ENCODE measurements at places on chromosomes 16 and 17.

DNA sequence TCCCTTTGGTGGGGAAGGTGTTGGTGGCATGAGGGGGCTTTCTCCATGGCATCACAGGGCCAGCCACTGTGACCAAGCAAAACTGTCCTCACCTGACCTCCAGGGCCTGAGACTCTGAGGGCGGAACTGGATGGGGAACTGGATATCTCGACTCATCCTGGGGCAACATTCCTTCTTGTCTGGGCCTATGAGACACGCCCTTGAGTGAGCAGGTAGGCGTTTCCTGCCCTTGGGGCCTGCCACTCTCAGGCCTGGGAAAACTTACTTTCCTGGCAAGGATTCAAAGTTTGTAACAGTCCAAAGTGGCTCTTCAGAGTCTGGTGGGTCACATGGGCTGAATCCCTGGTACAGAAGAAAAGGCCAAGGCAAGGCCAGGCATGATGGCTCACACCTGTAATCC lies 9.6 kb downstream of the MT1X start:
- no peak for DNase-seq

DNA sequence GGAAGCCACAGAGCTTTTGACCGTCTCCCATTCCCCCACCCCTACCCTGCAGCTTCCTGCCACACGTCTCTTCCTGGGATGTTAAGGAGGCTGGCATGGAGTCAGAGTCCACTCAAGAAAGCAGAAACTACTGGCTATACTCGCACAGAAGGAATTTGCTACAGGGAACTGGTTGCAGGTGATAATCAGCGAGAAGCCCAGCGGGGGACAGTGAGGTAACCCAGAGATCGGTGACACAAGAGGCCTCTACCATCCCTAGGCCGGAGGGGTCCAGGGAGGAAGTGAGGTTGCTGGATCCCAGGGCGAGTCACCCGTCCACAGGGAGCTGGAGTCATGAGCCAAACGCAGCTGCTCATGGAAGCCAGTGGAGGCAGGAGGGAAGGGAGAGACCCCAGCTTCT lies 93.7 kb downstream of the SDK2 start:
- no peak for DNase-seq

DNA sequence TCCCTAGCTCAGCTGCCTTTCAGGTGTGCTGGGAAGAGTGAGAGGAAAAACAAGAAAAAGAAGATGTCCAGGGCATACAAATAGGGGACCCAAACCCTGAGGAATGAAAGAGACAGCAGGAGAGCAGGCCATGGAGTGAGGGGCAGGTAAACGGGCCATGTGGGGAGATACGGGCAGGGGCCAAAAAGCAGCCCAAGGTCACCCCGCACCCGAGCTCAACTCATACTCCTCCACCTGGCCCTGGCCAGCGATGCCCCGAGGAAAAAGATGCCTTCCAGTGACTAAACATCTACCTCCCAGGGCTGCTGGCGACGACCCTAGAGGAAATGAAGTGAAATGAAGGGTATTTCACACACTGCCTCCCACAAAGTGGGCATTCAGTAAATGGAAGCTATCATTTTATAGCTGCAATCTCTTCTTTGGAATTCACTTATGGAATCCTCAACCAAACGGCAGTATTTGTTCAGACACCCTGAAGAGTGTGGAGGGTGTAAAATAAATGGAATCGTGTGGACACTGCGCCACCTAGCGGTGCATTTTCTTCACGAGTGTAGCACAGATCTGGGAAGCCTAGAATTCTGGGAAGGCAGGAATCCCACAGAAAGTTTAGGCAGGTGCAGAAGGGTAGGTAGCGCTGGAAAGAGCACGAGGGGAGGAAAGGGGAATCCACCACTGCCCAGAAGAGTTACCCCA lies 14.9 kb downstream of the ELAC2 start:
- peak; percentile 51 for DNase-seq

DNA sequence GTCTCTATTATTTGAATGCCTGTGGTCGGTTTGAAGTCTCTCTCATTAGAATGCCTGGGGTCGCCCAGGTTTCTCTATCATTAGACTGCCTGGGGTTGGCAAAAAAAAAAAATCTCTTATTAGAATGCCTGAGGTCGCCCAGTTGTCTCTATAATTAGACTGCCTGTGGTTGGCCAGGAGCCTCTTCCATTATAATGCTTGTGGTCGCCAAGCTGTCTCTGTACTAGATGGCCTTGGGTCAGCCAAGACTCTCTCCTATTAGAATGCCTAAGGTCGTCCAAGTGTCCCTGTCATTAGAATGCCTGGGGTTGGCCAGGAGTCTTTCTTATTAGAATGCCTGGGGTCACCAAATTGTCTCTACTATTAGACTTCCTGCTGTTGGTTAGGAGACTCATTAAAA lies 2228.4 kb downstream of the TP53TG3F start:
- DNase-seq, result no peak

DNA sequence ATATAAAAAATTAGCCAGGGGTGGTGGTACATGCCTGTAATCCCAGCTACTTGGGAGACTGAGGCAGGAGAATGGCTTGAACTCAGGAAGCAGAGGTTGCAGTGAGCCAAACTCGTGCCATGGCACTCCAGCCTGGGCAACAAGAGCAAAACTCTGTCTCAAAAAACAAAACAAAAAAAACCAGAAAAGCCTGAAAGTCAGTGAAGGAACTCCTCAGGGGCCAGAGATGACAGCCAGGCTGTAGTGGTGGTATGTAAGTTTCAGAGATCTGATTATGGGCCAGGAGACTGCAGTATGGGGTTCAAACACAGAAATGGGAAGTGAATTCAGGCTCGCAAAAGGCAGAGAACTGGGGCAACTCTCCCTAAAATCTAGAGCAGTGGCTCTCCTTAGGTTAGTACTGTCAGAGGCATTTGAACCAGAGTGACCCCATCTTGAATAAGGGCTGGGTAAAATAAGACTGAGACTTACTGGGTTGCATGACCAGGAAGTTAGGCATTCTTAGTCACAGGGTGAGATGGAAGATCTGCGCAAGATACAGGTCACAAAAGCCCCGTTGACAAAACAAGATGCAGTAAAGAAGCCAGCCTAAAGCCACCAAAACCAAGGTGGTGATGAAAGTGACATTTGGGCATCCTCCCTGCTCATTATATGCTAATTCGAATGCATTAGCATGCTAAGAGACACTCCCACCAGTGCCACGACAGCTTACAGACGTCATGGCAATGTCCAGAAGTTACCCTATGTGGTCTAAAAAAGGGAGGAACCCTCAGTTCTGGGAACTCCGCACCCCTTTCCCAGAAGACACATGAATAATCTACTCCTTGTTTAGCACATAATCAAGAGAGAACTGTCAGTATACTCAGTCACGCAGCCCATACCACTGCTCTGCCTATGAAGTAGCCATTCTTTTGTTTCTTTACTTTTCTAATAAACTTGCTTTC lies 120.2 kb upstream of the XYLT1 start:
- DNase-seq, result no peak

- no peak for DNase-seq
Observed at GRCh38 chr17:55462711-55463110, 41.1 kb upstream of the MMD start.

Measured in D721Med (cell line).